ENCODE measurements at places on chromosomes 4 and X.

- no peak for DNase-seq
Measured at GRCh38 chr4:151698213-151698612, 62.6 kb downstream of the GATB start.

- no peak for DNase-seq
Measured at GRCh38 chrX:132837967-132838366, 120.5 kb downstream of the HS6ST2 start.

- DNase-seq, result no peak
Measured at GRCh38 chrX:129092242-129092641, 431.0 kb downstream of the SMARCA1 start.

GRCh38 chr4:119597377-119597776 is 31.2 kb downstream of the PDE5A start:
- DNase-seq, result no peak

DNA sequence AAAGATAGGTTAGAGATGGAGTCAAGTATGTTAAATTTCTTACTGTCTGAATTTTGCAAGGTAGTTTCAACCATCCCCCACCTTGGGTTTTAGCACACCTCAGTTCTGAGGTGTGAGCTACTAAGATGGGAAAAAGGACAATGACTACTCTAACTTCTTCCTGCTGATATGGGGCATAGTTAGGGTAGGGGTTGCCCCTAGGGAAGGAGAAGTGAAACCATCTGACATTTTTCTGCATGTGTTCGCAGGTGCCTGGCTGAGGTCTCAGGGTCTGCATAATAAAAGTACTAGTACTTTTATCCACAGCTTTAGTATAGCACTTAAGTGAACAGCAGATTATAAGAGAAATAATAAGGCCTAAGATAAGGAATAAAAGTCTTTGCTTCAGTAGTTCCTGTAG is 129.5 kb upstream of the CYSLTR1 start:
- DNase-seq, result no peak

Measured in ACHN (cell line).